ENCODE measurements at places on chromosomes 3 and 15.

DNA sequence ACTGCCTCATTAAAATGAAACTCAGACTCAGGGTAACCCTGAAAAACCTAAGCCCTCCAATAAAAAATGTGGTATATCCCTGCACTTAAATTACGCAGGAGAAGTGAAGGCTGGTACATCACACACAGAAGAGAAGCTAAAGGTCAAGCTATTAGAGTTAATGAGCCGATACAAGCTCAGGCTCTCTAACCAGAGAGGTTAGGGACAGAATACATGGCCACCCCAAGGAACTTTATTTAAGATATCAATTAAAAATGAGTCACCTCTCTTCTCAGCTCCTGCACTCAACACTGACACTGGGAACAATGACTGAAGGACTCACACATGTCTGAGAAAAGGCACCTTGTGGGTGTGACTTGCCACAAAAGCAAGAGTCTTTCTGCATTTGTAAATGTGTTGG lies 800.6 kb upstream of the CFAP20DC start:
- peak; percentile 7 for DNase-seq

- no peak for DNase-seq
These were observed 2.9 kb upstream of the CLN6 start for GRCh38 chr15:68232449-68232848.

- DNase-seq = peak; percentile 49
These were observed at the start of gene BOC for GRCh38 chr3:113211330-113212149. BOC (plus strand) TSS chr3:113211557; CDS start chr3:113249803, 38,246 bp downstream.

- DNase-seq = peak; percentile 89
These were observed 156.1 kb downstream of the DIPK2A start for GRCh38 chr3:144127700-144128099.

DNA sequence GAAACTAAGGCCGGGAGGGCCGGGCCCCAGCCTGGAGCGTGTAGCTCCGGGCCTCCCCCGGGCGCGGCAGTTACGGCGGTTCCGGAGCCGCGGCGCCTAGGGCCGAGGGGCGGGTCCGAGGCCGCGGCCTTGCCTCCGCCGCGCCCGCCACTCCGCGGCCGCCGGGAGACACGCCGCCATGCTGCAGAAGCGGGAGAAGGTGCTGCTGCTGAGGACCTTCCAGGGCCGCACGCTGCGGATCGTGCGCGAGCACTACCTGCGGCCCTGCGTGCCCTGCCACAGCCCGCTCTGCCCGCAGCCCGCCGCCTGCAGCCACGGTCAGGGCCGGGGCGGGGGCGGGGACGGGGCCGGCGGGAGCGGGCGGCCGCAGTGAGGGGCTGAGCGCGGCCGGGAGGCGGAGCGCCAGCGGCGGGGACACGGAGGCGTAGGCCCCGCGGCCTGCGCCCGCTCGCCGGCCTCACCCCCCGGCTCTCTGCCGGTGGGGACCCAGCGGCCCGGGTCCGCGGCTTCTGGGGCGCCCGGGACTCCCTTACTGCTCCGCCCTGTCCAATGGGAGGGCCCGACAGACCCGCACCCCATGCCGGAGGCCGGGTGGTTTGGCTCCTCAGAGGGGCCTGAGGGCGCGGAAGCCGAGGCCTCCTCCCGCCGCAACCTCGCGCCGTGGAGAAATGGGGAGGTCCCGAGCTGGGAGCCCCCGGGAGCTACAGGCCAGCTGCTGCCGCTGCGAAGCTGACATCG lies at the start of gene DIS3L:
Gene DIS3L (plus strand): TSS at position 150 of the 738 bp plus-strand sequence. CDS start 29 bp downstream, at position 179.
- peak; percentile 65 for DNase-seq

DNA sequence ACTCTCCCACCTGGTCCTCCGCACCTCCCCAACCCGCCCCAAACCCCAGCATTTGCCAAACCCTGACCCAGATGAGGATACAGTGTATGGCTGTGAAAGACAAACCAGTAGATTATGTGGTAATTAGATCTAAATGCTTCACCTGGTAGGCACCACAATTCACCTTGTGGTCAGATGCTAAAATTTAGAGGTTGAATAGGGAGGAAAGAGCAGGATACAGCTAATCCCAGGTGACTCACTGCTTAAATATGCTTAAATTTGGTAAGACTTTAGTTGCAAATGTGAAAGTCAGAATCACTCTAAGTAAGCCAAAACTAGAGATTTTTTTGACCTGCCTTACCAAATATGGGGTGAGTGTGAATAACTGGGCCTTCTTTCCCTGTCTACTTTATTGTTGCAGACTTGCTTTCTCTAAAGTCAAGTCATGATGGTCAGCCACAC lies 105.5 kb downstream of the MME start:
- DNase-seq = peak; percentile 7

DNA sequence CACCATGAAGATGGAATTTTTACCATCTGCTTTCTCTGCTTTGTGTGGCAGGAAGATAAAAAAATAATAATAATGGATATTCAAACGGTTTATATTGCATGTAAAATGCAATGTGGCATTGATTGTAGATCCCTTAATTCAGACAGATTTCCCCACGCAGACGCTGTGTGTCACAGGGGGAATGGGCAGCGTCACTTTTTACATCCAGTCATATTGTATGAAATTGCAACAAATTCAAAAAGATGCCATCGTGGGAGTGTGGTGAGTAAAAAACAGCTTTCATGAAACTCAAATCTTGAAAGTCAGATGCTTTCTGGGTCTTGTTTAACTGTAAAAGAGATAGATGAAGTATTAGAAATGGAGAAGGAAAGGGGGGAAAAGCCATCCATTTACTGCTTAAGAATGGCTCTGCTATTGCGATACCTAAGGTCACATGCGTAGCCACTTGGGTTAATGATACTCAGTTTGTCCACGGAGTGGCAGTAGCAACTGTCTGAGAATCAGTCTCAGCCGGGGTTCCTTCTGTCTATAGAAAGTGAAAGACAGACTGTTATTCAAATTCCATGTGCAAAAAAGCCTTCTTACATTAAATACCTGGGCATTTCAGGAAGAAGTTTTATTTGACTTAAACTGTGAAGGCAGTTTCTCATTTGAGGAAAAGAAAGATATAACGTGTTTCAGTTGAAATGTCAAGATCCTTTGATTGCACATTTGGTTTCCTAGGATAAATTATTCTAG lies 28.5 kb downstream of the BTD start:
- peak; percentile 84 for DNase-seq

DNA sequence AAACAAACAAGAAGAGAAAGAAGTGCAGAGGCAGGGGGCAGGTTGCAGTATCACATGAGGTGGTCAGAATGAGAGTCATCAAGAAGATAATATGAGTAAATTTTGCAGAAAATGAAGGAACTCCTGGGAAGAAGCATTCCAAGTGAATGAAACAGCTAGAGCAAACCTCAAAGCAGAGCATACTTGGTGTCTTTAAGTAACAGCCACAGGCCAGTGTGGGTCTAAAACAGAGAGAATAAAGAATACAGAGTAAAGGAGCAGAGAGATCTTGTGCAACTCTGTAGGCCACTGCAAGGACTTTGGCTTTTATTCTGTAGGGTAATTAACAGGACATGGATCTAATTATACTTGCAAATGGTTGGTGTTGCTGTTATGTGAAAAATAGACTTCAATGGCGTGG lies 81.3 kb downstream of the STAC start:
- no peak for DNase-seq
